Stimulated activated CD8-positive, alpha-beta memory T cell treated with anti-CD3 and anti-CD28 coated beads, Interleukin-4, amount 100 ng/mL, for 24 hours (primary cell): ENCODE measurements at places on chromosomes 4 and X.

GRCh38 chr4:29549342-29549741 is 1170.8 kb upstream of the PCDH7 start:
- no peak for DNase-seq

GRCh38 chr4:34200535-34200934 is 2043.8 kb downstream of the ARAP2 start:
- no peak for DNase-seq

GRCh38 chr4:127540497-127541025 is 92.2 kb upstream of the INTU start:
- no peak for DNase-seq

DNA sequence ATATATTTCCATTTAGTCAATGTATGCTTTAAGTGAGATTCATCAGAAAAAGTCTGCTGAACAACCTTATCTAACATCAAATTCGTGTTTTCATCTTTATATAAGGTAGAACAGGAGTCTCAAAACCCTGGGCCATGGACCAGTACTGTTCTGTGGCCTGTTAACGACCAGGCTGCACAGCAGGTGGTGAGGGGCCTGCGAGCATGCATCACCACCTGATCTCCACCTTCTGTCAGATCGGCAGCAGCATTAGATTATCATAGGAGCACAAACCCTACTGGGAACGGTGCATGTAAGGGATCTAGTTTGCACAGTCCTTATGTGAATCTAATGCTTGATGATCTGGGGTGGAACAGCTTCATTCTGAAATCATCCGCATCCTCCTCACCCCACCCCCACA is 3.2 kb downstream of the CTSO start:
- no peak for DNase-seq

- no peak for DNase-seq
Measured at GRCh38 chrX:19863857-19864223, 23.6 kb downstream of the SH3KBP1 start.

GRCh38 chr4:121698236-121698671 is 1.5 kb upstream of the ANXA5 start:
- no peak for DNase-seq

DNA sequence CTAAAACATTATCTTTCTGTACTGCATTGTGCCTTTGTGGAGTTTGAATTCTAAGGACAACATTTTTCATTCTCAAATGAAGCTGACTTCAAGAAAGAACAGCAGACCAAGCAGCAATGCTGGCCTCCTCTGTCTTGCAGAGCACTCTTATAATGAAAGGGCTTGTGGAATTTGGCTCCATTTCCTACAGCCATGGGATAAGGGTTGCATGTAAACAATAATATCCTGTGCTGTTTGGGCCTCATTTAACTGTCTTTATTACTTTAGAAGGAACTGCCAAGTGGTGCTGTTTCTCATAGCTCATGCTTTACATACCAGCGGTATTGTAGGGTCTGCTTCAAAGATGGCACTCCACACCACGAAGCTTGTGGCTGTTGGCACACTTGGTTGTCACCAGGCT is 111.4 kb upstream of the EOLA2 start:
- DNase-seq = no peak

- no peak for DNase-seq
Measured at GRCh38 chr4:98833384-98833783, 95.5 kb downstream of the EIF4E start.

DNA sequence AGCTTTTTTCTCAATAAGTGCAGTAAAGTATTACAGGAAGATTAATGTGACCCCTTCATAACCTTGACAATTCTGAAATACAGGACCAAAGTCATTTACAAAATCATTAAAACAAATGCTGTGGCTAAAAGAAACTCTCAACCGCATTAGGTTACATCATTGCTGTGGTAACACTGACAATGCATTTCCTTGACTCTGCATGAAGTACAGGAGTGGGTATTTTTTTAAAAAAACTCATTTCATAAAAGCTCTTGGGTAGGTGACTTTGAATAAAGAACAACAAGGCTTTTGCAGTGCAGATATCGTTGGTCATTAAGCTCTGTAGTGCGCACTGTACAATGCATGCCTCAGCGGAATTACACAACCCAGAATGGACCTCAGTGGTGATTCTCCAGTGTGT is 23.4 kb upstream of the XK start:
- no peak for DNase-seq

DNA sequence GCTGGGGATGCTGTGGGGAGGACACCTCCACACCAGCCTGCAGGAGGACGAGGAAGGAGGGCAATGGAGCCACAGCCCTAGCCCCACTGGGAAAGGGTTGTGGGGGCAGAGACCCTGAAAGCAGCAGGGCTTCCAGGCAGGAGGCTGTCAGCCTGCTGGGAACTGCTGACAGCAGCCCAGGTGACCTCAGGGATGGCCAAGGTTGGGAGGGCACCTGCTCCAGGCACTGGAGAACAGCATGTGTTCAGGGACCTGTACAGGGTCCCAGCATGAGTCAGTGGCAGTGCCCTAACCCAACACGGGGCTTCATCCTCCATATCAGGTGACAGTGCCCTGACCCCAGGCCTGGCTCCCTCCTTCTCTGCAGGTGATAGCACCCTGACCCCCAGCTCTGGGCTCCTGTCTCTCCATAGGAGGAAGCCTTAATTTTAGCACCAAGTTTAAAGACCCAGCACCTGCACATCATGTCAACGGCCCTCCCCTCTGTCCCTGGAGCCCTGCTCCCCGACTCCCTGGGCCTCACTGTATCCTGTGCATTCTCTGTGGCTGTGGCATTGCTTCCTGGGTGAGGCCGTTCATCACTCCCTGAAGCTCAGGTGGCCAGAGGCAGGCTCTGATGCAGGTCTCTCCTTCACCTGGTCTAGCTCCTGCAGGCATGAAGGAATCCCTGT is 66.3 kb downstream of the CRMP1 start:
- no peak for DNase-seq

DNA sequence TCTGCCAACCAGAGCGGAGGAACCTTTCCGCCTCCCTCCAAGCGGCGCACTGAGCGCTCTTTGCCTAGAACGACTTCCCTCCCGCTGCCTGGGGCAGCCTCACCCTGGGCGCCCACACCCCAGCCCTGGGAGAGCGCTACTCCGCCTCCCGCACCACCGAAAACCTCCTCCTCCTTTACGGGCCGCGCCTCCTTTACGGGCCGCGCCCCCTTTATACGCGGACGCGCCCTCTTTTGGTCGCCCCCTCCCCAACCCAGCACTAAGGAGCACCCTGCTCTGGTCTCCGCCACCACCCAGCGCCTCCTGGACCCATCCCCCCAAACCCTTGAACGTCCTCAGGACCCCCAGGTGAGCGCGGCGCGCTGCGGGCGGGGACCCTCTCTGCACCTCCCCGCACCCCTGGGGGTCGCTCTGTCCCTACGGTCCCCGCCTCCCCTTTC is 586 bp upstream of the NSG1 start:
- DNase-seq = no peak

DNA sequence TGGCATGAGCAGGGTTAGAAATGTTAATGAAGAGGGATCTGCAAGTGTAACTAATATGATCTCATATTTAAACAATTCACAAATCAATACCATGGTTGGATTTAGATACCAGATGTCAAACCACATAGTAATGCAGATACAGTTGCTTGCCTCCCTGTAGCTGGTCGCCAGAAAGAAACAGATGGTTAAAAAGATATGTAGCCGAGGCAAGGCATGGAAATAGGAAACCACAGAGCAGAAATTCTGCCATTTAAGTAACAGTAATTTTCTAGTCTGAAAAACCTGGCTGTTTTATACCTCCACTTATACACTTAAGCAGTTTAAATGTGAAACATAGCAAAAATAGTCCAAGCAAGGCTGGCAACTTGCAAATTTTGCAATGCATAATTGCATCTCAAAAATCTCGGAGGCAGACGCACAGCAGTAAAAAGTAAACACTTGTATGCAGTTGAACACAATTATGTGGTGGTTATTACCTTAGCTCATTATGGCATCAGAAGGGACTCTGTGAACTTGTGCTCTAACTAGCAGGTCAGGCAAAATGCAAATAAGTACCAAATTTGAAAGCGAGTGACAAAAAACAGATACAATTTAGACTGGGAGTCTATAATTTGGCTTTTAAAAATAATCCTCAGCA is 126.8 kb downstream of the NAA11 start:
- no peak for DNase-seq

GRCh38 chr4:21664355-21664754 is 284.2 kb downstream of the KCNIP4 start:
- DNase-seq = no peak
